Effector memory CD4-positive, alpha-beta T cell (primary cell): ENCODE measurements at places on chromosomes 7 and 10.
A peak's percentile ranks its signal among the peaks of the same experiment; 100 is the strongest.

GRCh38 chr10:59626523-59626869 lies 83.2 kb downstream of the SLC16A9 start:
- no peak for DNase-seq

DNA sequence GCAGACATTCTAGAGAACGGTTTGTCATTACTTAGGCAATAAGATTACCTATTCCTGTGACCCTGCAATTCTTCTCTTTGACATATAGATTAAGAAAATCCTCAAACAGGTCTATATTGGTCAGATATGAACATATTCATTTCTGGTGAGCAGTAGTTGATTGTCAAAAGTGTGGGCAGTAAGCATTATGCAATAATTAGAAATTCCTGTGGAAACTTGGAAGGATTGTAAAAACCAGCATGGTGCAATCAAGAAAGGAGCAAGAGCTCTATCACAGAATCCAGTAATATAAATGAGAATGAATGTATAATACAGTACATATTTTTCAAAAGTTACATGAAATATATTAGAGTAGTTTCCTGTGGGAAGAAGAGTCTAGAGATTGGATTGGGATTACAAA lies 406.5 kb downstream of the SUGCT start:
- DNase-seq, result no peak

DNA sequence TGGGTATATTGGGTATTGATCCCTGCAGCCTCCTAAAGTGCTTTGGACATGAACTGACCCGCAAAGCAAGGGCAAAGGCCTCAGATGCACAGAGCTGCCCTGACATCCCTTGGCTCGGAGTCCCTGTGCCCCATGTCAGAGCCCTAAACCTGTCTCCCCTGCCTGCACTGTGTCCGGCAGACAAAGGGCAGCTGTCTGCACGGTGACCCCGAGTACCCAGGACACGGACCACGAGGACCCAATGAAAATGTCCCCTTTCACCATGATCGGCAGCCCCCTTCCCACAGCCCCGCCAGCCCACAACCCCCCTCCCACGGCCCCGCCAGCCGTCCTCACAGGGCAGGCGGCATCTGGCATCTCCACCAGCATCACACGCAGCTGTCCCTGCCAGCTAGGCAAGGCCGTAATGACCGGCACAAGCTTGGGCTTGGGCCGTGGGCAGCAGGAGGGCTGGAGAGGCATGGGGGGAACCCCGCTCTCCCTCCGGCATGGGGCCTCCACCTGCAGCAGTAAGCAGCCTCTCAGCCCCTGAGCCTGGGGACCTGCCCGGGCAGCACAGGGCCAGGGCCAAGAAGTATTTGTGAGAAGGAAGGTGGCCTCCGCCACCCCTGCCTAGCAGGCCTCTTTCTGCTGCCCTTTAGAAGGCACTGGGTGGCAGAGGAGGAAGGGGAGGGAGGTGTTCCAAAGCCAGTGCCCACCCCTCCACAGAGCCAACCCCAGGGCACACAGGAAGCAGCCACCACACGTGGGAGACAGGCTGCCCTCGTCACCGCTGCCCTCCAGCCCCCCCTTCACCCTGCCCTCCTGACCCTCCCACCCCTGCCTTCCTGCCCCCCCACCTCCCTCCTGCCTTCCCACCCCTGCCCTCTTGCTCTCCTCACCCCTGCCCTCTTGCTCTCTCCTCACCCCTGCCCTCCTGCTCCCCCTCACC lies 10.1 kb downstream of the NUDT1 start:
- DNase-seq, result no peak

DNA sequence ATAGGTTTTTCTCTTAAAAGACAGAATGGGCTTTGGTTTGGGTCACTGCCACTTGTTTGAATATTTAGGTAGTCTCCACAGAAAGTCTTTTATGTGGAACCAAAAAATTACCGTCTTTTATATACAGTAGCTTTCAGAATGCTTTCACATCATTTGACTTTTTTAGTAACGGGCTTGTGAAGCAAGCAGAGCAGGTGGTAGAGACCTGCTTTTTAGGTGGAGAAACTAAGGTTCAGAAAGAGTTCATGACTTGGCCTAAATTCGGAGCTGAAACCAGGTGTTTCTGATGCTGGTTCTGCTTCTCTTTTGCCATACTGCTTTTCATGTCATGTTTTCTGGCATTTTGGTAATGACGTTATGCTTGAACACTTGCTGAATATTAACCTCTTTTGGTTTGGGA lies 36.3 kb downstream of the GARS1 start:
- DNase-seq, result no peak

- DNase-seq, result no peak
Measured at GRCh38 chr10:97539523-97540200, 32.9 kb upstream of the ANKRD2 start.

DNA sequence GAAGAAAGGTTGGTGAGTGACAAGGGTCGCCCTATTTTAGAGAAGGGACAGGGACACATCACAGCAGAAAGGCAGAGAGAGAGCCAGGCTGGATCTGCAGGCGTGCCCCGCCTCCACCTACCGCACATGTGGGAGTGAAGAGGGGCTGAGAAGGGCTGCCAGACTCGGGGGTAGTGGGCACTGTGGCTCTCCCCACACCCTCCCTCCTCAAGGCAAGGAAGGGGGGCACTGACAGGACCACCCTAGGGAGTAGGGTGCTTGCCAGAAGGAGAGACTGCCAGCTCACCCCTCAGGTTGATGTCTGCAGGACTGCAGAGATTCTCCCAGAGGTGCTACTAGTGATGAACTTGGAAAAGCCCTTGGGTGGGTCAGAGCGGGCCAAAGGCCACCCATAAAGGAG lies 62.8 kb upstream of the ZRANB1 start:
- no peak for DNase-seq

DNA sequence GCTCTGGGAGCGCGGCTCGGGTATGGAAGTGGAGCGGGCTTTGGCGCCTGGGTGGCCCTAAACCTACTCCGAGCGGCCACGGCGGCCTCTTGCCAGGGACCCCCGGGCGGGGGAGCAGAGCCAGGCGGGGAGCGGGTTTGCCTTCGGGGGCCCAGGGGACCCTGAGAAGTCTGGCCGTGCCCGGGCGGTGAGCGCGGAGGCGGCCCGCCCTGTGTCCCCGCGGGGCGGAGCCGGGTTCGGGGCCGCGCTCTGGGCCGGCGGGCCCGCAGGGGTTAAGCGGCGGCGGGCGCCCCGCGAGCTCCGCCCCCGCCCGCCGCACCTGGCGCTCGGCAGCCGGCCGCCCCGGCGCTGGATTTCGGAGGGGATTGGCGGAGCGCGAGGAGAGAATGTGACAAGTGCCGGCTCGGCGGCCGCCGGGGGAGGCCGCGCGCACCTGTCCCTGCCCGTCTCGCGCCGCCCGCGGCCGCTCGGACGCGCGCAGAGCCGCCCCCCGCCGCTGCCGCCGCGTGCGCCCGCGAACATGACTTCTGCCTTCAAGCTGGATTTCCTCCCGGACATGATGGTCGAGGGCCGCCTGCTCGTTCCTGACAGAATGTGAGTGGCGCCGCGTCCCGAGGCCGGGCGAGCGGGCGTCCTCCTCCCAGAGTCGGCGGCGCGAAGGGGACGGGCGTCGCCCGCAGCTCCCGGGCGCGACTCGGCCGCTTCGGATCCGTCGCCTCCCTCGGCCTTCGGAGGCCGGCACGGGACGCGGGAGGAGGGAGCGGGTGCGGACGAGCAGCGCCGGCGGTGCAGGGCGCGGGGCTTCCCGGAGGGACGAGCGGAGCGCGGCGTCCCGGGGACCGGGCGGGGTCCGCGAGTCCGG lies at the start of gene CELF2:
TSS of gene CELF2 (plus strand) at position 303 of the 862 bp plus-strand sequence. CDS start at position 521, 218 bp downstream.
- peak; percentile 23 for DNase-seq
